Left colon (tissue), 2 donors: ENCODE measurements at places on chromosomes 12 and 14. TPM values are rescaled to one million over a fixed set of nuclear protein-coding genes. Genes with fewer than 3 reads are reported as not detected.

GRCh38 chr14:68815298-68816182, 22.7 kb upstream of the ZFP36L1 start:
- no peak for DNase-seq

- DNase-seq: no peak
Measured at GRCh38 chr12:79069009-79069408, 204.4 kb downstream of the SYT1 start.

COCH gene
- total RNA-seq: 3.1 TPM

DNA sequence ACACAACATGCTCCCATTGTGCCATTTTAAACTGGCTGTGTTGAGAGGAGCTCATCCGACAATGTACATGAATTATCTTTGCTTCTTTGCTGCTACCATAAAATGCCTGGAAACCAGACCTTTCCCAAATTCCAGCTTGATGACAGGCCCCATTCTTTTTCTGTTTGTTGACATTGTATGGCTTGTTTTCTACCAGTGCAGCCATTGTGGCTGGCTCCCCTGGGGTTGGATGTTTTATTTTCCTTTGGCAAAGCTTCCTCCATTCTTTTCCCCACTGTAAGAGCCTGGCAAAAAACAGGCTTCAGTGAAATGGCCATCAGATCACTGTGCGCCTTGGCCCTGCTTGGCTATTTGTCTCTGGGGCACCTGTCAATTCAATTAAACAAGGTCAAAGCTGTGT, 532.5 kb downstream of the VRK1 start:
- DNase-seq: no peak

DNA sequence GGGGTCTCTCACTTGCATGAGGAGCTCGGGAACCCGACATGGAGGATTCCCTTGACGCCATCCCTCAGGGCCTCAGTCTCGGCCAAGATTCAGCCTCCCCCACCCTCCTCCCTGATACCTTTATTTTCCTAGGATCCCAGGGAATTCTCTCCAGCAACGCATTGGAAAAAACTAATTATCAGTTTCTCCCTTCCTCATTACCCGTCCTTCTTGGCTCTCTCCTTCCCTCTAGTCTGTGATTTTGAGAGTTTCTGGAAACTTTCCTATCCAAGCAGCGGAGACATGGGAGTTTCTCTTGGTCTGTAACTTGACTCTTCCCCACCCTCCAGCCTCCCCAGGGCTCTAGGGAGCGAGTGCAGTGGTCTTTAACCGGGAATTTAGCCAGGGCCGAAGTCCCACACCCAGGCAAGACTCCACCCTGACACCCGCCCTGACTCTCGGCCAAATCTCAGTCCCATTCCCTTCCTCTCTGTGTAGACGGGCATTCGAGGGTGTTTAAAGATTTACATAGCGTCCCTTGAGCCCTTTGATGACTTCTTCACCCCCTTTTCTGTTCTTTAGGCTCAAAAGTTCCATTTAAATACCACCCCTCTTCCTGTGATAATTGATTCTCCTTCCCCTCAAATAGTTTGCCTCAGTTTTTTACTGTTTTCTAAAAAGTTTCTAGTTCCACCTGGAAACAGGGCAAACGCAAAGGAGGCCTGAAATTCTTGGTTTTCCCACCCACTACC, 6.7 kb downstream of the HOXC5 start:
- DNase-seq: no peak

DNA sequence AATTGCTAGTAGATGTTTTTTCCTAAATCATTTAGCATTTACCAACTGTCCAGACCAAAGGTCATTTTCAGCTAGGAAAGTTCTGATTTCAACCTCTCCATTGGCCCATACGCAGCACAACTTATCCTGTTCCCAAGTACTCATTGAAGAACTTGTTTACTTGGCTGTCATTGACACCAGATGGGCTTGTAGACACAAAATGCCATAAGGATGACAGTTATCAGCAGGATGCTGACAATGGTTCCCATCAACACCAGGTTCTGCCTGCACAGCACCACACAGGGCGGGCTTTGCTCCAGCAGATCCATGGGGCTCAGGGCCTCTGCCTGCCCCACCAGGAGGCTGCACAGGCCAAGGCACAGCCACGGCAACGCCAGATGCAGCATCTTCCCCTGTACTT, 36.5 kb upstream of the TMPRSS12 start:
- DNase-seq: no peak

KITLG gene
- total RNA-seq: 34.2 TPM

AKAP5 gene
- 11.9 TPM for total RNA-seq

CIROP gene
- not detected for total RNA-seq

KRT71 gene
- total RNA-seq: not detected

DNA sequence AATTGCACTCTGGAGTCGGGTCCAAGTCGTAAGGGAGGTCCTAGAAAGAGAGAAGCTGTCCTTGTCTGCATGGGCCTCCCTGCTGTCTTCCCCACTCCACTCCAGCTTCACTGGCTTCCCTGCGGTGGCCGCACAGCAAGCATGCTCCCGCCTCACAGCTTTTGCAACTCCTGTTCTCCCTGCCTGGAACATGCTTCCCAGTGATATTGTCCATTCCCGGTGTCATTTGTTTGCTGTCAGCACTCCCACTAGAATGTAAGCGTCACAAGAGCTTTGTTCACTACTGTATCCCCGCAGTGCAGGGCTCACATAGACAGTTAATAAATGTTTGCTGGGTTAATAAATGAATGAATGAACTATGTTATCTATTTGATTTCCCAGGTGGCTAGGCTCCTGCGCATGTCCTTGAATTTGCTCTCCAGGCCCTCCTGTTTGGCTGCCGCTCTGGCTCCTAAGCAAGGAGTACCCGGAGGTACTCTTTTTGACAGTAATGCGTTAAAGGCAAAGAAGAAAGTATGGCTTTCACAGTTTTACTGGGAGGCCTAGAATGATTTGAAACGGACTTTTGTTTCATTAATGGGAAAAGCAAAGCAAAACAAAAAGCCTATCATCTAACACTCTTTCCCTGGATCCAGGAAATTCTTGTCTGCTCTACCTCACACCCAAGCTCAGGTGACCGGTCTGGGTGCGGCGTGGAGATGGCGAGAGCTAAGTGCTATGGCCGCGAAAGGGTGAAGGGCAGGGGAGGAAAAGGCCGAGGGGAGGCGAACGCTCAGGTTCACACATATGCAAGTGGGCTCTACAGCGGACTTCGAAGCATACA, 6.2 kb upstream of the SLC7A7 start:
- no peak for DNase-seq

TPPP2 gene
- total RNA-seq: 0.28 TPM

DNA sequence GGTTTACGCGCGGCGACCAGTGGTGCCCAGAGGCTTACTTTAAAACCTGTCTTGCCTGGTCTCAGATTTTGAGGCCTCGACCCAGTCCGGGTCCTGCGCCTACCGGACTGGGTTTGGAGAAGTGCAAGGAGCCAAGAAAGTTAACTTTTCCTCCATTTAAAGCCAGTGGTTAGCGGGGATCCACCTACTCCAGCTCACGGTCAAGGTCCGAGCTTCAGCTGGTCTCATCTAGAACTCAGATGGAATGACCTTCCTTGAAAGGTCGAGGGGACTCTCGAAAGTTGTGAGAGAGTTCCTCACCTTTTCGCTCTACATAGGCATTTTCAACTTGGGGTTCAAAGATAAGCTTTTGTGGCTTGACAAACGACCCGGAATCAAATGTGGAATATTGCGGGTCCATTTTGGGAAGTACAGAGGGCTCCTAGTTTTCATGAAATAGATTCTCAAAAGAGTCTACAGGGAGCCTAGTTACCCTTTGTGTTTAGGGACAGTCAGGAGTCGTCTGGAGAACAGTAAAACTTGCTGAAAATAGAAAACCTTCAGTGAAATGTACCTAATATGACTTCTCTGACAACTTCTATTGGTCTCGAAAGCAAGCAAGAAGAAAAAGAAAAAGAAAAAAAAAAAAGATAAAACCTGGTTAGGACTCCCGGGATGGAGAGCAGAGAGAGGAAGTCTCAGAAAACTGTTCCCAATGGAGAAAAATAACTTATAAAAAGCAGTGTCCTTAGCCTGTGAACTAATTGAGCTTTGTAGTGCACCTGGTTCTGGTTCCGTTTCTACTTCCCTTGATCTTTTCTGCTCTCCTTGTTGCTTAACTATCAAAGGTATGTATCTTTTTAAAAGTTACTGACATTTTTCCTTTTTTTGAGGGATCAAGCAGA, 1.4 kb downstream of the KCNMB4 start:
- DNase-seq: no peak

DNA sequence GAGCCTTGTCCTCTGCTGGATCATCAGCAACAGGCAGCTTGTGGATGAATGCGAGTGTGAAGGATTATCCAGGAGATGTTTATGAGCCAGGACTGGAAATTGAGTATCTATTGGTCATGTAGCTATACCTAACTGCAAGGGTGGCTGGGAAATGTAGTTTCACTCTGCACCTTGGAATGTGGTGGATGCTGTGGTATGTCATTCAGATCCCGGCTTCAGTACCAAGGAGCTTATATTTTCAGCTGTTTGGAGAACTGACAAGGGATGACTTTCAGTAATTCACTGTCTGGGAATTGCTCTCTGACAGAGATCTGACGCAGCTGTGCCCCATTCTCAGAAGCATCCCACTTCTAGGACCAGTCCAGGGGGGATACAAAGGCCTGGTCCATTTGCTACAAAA, 792.3 kb upstream of the NOVA1 start:
- no peak for DNase-seq

REP15 gene
- 53.9 TPM for total RNA-seq

FRMD6 gene
- total RNA-seq: 4.2 TPM

ZNF740 gene
- total RNA-seq: 32.7 TPM

ACRBP gene
- total RNA-seq: 3.4 TPM

GRCh38 chr12:74227846-74228545, 309.6 kb upstream of the ATXN7L3B start:
- no peak for DNase-seq

SLC2A13 gene
- total RNA-seq: 33.2 TPM

COX8C gene
- total RNA-seq: not detected

- no peak for DNase-seq
Measured at GRCh38 chr12:50394469-50395029, 1.9 kb downstream of the FAM186A start.

MAPK1IP1L gene
- 71.7 TPM for total RNA-seq

DNA sequence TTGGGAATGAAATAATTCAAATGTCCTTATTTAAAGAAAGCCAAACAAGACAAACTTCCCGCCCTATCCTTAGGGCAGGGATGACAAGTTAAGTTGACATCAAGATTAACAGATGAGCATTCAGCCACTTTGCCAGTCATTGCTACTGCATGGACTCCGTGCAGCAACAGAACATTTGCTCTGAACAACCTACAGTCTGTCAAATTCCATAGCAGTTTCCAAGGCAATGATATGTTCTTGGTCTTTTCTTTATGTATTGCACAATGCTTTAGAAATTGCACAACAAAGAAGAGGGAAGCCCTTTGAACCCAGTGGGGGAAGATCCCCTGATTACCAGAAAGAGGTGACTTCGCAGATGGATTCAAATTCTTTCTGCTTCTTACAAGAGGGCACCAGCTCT, 269.8 kb downstream of the BCAT1 start:
- no peak for DNase-seq

DNA sequence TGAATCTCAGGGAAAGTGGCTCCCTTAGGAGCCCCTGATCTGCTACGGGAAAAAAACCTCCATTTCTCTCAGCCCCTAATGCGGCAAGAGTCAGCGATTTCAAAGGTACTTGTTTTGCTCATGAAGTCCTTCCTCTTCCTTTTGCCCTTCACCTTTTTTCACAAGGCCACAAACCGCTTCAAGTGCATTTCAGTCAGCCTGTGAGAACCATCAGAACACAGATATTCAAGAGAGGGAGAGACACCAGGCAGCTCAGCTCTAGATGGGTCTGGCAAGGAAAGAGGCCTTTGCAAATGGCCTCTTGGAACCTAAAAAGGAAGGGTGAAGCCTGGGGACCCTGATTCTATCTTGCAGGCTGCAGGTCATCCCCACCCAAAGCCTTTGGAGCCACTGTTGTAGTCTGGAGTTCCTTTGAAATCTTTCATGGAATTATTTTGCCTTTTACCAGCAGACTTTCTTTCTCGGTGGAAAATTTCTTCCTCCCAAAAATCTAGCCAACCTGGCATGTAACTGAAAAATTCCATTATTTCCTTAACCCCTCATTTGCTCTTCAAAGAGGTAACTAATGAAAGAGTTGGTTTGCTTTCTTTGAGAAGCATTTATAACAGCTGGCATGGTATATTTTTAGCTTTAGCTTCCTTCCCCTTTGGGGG, 145.0 kb downstream of the SAMD4A start:
- no peak for DNase-seq

GRCh38 chr12:94327809-94328208, 131.9 kb downstream of the CEP83 start:
- no peak for DNase-seq

PSMB5 gene
- 80.6 TPM for total RNA-seq

SMOC1 gene
- 0.89 TPM for total RNA-seq

GRCh38 chr12:51977320-51977753, 25.8 kb downstream of the ACVR1B start:
- no peak for DNase-seq

DNA sequence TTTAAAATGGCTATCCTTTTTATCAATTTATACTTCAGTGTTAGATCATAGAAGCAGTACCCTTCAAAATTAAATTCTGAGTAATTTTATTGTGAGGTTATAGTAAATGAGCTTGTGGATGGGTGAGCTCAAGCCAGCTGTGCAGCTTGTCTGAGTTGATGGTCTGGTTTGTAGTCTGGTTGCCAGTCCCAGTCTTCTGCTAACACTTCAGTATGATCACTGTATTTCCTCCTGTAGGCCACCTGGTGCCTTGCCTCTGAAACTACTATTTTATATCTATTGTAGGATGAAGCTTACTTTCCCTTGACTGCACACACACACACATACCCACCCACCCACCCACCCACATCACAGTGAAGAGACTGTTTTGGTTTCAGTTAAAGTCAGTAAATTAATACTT, 496.4 kb downstream of the PCNX1 start:
- DNase-seq: peak; percentile 28

ANG gene
- 50.4 TPM for total RNA-seq

DNA sequence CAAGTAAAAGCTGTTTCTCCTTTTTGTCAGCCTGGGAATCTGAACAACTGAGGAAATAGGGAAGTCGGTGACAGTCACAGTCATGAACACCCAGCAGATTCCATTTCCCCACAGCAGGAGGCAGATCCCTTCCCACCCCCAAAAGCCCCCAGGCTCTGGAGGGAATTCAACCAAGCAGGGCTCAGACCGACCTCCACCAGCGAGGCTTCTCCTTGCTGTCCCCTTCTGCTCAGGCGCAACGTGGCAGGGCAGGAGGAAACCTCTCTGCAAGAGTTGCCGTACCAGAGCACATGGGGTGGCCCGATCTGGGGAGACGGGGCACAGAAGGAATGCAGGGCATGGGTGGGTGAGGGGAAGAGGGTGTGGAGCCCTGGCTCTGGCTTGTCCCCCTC, 319 bp downstream of the GALNT6 start:
- DNase-seq: peak; percentile 55
